ENCODE measurements at places on chromosomes 3 and 15. TPM values are rescaled to one million over a fixed set of nuclear protein-coding genes. Genes with fewer than 3 reads are reported as not detected.

CASR gene
- not detected for total RNA-seq

WDR53 gene
- 9.0 TPM for total RNA-seq

C3orf22 gene
- total RNA-seq: not detected

GOLGA8S gene
- total RNA-seq: not detected

DNA sequence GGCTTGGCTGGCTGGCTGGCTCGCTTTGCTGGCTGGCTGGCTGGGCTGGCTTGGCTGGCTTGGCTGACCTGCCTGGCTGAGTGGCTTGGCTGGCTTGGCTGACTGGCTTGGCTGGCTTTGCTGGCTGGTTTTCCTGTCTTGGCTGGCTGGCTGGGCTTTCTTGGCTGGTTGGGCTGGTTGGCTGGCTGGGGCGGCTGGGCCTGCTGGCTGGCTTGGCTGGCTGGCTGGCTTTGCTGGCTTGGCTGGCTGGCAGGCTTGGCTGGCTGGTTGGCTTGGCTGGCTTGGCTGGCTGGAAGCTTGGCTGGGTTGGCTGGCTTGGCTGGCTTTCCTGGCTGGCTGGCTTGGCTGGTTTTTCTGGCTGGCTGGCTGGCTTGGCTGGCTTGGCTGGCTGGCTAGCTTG is 435.6 kb downstream of the GOLGA6L6 start:
- peak; percentile 28 for DNase-seq

- no peak for DNase-seq
These were observed 1.0 kb downstream of the RFX7 start for GRCh38 chr15:56242576-56243162.

- peak; percentile 34 for DNase-seq
These were observed 1.5 kb upstream of the MAPKBP1 start for GRCh38 chr15:41772720-41773331.

DNA sequence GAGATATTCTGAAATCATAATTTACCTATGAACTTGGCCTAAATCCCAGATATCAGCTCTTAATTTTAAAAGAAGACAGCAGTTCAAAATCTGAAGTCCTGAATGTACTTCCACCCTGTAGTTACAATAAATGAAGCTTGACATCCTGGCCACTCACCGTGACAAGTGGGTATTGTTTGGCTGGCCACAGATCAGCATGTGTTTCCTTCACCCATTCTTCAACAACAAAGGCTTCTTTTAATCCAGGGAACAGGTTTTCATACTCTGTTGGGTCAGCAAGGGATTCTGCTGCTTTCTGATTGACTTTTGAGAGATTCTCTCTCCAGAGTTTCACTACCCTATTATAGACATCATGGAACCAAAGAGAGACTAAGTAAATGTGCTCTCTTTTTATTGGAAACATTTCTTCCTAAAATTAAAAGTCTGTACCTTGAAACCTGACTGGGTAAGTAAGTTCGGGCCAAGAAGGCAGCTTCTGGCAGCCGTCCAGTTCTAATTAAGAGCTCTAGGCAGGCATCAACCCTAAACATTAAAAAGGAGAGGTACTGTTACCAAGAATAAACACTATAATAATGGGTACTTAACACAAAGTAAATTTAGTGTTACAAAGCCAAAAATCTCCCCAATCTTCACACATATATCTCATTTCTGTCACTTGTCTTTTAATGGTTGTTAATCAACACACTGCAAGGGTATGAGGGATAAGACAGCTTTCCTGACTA is 15.2 kb downstream of the MRPS22 start:
- no peak for DNase-seq

GRCh38 chr3:150495563-150496168 is 50.6 kb downstream of the SERP1 start:
- DNase-seq: no peak

GRCh38 chr3:115388166-115388565 is 235.1 kb upstream of the GAP43 start:
- DNase-seq: no peak

DNA sequence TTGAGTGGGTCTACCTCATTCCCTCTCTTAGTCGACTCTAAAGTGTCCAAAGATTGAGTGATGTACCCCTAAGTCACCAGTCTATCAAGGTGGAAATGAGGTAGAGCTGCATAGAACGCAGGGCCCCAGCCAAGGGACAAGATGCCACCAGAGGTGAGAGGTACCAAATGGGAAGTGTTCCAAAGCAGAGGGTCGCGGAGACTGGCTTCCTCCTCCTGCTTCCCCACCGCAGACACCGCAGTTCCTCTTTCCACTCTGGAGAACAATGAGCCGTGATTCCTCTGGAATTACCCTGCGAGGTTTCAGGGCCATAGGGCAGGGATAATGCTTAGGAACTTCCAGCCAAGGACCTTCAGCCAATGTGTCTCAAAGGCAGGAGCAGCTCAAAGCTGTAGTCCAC is 55.8 kb downstream of the DAPK2 start:
- DNase-seq: no peak

DNA sequence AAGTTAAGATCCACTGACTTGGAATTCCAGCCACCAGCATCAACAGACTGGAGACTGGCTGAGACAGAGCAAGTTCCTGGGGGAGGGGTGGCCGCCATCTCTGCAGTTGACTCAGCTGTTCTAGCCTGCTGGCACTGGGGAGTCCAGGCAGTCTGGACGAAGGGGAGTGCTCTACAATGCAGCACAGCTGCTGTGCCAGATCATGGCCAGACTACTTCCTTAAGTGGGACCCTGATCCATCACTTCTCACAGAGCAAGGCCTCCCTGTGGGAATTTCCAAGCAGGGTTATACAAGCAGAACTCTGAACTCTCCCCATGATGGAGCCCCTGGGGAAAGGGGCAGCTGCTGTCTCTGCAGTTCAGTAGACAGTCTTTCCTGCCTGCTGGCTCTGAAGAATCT is 35.2 kb downstream of the PYGO1 start:
- no peak for DNase-seq

All from MG63 (cell line).